ENCODE measurements at places on chromosomes 2 and 18. TPM values are rescaled to one million over a fixed set of nuclear protein-coding genes. Genes with fewer than 3 reads are reported as not detected.

Gene TMEM198
- 2.5 TPM for total RNA-seq

Gene INSIG2
- 9.4 TPM for total RNA-seq

Gene CNTNAP5
- total RNA-seq = not detected

Gene XPO1
- 210 TPM for total RNA-seq

Gene C2orf72
- 1.6 TPM for total RNA-seq

Gene TMEM247
- not detected for total RNA-seq

Gene C2orf66
- total RNA-seq = not detected

Gene CD302
- total RNA-seq = 7.4 TPM

Gene CYS1
- total RNA-seq = 0.79 TPM

Gene CFAP221
- not detected for total RNA-seq

Gene DPP10
- total RNA-seq = not detected

Gene CRIM1
- 98.2 TPM for total RNA-seq

Gene CHAC2
- 14.6 TPM for total RNA-seq

Gene GCKR
- total RNA-seq = not detected

Gene CD226
- total RNA-seq = 0.10 TPM

Gene DSC3
- not detected for total RNA-seq

Gene ALK
- total RNA-seq = 0.37 TPM

Gene OST4
- total RNA-seq = 491 TPM

Gene MARCO
- total RNA-seq = not detected

Gene GREB1
- total RNA-seq = 0.39 TPM

Gene TLX2
- total RNA-seq = 0.34 TPM

Gene CNRIP1
- total RNA-seq = 22.6 TPM

Gene MAL
- 11.3 TPM for total RNA-seq

Gene DUSP2
- 103 TPM for total RNA-seq

Gene IL36RN
- not detected for total RNA-seq

Gene GREB1L
- total RNA-seq = 3.9 TPM

Gene IL36A
- total RNA-seq = not detected

Gene TTC21B
- 9.0 TPM for total RNA-seq

Gene CLEC4F
- not detected for total RNA-seq

Gene TUBA3E
- total RNA-seq = not detected

Gene MPP4
- 5.9 TPM for total RNA-seq

Gene TYMS
- 66.4 TPM for total RNA-seq

Gene CLHC1
- total RNA-seq = 3.9 TPM

Gene CHMP3
- 61.5 TPM for total RNA-seq

Gene SLC35G4
- total RNA-seq = not detected

Gene APCDD1
- total RNA-seq = 6.8 TPM

Gene SIX3
- total RNA-seq = not detected

Gene QPCT
- 62.5 TPM for total RNA-seq

Gene ST3GAL5
- 30.7 TPM for total RNA-seq

Gene VAMP5
- 15.1 TPM for total RNA-seq

Gene CREG2
- 0.15 TPM for total RNA-seq

Gene L3MBTL4
- 0.05 TPM for total RNA-seq

Gene GPBAR1
- 0.37 TPM for total RNA-seq

Gene IRS1
- total RNA-seq = 12.6 TPM

Gene METTL4
- 7.9 TPM for total RNA-seq

Gene TUBA4A
- total RNA-seq = 105 TPM

Gene IL36G
- not detected for total RNA-seq

Gene MROH2A
- total RNA-seq = not detected

Gene CCDC74B
- total RNA-seq = 5.8 TPM

Gene LRATD1
- total RNA-seq = 0.57 TPM

Gene NEU2
- not detected for total RNA-seq

Gene GKN2
- not detected for total RNA-seq

Gene ABCG5
- not detected for total RNA-seq

Gene OSR1
- not detected for total RNA-seq

Gene CYB5A
- 192 TPM for total RNA-seq

Data from M059J (cell line).